ENCODE measurements at places on chromosomes 11 and 22.

DNA sequence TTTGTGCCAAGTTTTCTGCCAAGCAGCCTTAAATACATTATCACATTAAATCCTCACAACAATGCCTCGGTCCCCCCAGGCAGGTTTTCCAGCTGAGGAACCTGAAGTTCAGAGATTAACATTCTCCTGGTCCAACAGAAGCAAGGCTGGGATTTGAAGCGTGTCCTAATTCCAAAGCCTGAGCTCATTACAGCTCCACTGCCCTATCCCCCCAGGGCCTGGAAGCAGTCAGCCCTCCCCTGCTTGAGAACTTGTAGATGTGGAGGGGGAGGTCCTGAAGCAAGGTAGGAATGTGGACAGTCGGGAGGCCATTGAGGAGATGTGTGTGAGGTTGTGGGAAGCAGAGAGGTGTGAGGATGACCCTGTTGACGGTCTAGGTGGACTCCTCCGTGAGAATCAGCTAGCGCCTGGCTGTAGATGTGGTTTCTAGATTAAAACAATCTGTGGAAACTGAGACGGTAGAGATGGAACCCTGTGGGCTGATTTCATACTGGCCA lies 8.1 kb downstream of the GRAMD1B start:
- DNase-seq = no peak

DNA sequence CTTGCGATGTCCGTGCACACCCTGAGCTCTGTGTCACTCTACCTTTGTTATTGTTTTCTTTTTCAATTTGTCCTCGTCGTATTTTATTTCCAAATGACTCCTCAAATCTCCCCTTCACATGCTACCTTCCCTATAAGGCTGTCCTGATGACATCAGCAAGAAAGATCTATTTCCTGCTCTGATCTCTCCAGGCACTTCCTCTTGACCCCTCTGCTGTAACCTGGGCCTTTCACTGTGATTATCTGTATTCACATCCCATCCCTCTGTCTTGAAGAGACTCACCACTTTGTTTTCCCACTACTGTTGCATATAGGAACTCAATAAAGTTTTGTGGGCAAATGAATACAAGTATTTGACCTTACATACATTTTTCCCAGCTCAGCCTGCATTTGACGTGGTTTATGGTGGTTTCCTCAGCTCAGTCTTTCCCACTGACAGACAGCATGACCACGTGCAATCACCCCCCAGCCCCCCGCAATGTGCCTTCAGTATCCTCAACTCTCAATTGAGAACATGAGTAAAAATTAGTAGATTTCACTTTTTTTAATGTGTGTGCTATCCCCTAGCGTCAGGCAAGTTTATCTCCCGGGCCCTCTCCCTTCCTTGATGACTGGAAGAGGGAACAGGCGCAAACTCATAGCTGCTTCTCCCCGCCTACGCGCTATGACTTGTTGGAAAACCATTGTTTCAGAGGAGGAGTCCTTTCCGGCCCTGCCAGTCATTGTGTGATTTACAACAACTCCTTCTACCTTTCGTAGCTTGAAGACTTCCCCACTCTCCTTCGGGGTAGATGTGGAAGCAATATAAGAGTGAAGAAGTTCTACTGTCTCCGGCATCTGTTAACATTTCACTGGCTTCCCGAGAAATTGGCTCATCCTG lies 498.5 kb downstream of the NTM start:
- DNase-seq = no peak

- no peak for DNase-seq
Measured at GRCh38 chr22:33242078-33242477, 183.9 kb upstream of the SYN3 start.

DNA sequence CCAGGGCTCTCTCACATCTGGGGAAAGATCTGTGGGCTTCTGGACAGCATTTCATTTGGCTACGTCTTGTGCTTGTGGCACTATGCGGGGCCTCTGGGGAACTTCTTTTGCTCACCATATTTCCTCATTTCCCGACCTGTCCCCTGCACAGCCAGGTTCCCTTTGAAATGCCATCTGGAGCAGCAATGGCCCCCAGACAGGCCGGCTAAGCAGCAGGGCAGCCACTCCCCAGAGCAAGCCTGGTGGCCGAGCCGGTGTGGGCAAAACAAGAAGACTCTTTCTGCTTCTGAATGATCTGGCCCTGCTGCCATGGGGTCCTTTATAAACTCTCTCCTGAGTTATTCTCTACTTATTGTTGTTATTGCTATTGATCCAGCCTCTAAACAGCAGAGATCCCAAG lies 190.7 kb upstream of the NECTIN1 start:
- DNase-seq = no peak

- DNase-seq = no peak
Measured at GRCh38 chr11:99687320-99687719, 666.6 kb downstream of the CNTN5 start.

DNA sequence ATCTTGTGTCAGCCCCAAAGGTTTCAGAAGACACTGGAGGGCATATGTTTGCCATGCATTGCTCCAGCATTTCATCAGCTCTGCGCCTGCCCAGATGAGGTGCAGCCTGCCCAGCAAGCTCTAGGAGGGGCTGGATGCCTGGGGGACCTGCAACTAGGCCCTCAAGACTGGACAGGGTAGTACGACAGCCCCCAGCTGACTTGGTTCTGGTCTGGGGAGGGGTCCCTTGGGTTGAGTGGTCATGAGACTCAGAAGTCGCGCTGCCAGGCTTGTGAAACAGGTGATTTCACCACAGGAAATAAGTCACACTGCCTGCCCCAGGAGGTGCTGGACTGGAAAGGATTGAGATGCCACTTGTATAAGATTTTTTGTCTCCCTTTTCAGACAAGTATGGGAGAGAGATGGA lies 23.4 kb downstream of the TPBGL start:
- no peak for DNase-seq

GRCh38 chr22:21766691-21767462 lies 31.3 kb upstream of the YPEL1 start:
- peak; percentile 21 for DNase-seq
